Stimulated activated CD4-positive, alpha-beta T cell treated with anti-CD3 and anti-CD28 coated beads, TNF-alpha, amount 100 ng/mL, for 24 hours (primary cell): ENCODE measurements at places on chromosomes 7 and 10.

GRCh38 chr10:71981876-71982230 lies 17.7 kb downstream of the CHST3 start:
- no peak for DNase-seq

- peak; percentile 38 for DNase-seq
Observed at GRCh38 chr7:94509264-94509886, at the start of gene CASD1. Gene CASD1, plus strand, starts transcription at chr7:94509809. Its CDS starts 276 bp downstream, at chr7:94510085.

DNA sequence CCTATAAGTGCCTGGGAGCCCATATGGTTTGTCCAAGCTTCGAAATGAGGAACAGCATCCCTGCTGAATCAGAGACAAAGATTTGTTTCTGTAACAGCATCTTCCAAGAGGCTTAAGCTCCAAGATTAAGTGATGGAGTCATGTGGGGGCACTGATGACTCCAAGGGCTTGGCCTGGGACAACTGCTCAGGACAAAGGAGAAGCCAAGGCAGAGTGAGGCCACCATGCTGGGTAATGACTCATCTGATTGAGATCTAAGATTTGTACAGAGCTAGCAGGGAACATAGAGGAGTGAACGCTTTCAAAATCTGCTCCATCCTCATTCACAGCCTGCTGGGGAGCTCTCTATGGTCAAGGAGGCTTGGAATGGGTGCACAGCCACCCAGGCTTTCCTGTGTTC lies 49.3 kb downstream of the C10orf120 start:
- DNase-seq: no peak

GRCh38 chr10:13115832-13116803 lies 16.2 kb downstream of the OPTN start:
- DNase-seq: no peak

DNA sequence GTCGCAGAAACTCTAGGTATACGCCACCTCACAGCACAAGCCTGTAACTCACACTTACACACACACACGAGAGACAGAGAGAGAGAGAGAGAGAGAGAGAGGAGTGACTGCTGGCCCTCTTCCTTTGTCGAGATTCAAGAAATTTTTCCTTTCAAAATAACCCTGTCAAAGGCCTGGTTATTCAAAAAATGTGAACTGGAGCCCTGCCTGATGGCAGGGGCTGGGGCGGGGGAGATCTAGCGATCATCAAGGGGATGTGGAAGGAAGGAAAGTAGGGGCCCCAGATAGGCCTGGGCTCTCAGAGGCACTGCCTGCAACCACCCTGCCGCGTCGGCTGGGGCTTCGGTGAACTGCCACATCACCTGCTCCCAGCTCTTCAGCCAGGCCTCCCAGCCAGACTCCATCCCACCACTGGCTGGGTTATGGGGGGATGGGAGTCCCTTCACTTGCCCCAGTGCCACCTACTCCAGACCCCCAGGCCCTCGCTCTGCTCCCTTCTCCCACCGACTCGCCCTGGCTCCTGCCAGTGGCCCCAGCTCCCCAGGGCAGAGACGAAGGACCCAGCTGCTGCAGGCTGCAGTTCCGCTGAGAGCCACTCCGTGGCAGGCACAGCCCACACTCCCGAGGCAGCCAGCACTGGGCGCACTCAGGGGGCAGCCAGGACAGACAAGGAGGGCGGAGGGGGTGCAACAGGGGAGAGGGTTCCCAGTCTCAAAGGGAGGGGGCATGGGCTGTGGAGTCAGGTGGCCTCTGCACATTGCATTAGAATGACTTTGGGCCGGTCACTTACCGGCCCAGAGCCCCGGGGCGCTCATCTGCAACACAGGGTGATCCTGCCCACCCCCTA lies 15.3 kb downstream of the KCNH2 start:
- DNase-seq: no peak

- DNase-seq: no peak
Observed at GRCh38 chr7:3196629-3197400, 104.2 kb upstream of the SDK1 start.

GRCh38 chr10:123550675-123551096 lies 115.5 kb upstream of the GPR26 start:
- DNase-seq: no peak

GRCh38 chr10:75544993-75545706 lies 113.7 kb downstream of the LRMDA start:
- DNase-seq: no peak

DNA sequence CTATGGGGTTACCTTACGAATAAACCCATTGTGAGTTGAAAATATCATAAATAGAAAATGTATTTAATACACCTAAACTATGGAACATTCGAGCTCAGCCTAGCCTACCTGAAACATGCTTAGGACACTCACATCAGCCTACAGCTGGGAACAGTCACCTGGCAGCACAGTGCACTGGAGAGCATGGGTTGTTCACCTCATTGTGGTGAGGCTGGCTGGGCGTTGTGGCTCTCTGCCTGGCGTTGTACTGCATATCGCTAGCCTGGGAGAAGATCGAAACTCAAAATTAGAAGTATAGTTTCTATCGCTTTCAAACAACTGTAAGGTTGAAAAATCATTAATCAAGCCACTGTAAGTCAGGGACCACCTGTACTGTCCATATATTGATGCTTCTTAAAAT lies 17.3 kb upstream of the HBP1 start:
- no peak for DNase-seq

DNA sequence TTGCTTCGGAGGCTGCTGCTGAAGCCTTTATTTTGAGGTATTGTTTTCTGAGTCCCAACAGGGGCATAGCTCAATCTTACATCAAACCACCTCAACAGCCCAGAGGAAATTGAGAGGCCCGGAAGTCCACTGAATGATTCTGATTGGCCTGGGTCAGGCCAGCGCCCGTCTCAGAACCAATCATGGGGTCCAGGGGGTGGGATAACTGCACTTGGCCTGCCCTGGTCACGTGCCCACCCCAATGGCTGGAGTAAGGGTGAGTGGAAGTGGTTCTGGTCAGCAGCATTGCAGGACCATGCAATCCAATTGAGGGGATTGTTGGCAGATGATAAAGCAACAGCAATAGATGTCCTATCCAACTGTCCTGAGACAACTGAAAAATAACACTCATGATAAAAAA lies 190.6 kb downstream of the HERPUD2 start:
- no peak for DNase-seq

DNA sequence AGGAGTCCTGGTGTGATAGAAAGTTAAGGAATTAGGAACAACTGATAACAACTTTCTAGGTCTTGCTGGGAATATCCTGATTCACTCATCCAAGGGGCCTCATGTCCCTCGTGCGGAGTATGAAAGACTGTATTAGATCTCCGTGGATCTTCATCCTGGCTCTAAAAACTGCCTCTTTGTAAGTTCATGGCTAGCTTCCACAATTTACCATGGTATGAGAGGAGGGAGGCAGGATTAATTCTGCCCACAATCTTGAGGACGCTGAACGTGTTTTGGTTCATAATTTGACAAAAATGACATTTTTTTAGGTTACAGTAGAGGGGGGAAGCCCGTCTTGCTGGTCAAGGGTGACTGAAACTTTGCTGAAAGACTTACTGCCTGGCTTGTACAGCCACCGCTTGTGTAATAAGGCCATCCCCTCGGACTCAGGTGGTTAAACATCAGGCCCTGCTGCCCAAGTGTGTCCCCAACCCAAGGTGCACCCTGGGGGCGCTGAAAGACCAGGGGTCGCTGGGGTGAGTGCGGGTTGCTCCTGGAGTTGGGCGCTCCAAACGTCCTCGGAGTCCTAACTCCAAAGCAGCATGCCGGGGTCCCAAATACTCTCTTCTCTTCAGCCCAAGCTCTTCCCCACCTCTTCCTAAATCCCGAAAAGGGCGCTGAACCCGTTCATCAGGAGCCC lies 733 bp downstream of the HIBADH start:
- no peak for DNase-seq

GRCh38 chr10:44878706-44879530 lies 32.2 kb upstream of the TMEM72 start:
- peak; percentile 76 for DNase-seq

DNA sequence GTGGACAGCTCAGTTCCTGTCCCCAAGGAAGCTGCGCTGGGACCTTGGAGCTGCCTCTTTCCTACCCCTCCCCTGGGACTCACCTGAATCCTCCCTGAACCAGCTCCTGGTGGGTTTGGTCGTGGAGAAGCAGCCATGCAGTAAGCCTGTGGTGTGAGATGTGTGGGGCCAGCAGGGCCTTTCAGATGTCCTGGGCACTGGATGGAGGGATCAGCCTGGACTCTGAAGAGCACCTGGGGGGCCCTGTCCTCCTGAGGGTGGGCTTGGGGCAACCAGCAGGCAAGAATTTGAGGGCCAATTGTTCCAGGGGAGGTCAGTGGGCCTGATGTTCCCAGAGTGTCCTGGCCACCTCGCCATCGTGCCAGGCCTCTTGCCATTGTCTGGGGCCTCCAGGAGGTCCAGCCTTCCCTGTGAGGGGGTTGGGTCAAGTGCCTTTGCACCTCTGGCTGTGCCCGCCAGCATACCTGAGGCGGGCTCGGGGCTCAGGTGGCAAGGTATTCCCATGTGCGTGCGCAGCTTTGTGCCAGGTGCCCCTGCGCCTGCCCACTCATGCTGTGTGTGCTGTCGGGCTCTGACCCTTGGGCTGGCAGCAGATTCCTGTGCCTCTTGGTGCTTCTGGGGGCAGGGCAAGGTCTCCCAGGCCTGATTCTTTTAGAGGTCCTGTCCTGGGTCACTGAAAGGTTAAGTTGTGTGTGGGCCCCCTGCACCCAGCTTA lies 7.3 kb downstream of the TRIM8 start:
- DNase-seq: no peak

- DNase-seq: no peak
Observed at GRCh38 chr7:28200598-28200997, 20.0 kb upstream of the JAZF1 start.

DNA sequence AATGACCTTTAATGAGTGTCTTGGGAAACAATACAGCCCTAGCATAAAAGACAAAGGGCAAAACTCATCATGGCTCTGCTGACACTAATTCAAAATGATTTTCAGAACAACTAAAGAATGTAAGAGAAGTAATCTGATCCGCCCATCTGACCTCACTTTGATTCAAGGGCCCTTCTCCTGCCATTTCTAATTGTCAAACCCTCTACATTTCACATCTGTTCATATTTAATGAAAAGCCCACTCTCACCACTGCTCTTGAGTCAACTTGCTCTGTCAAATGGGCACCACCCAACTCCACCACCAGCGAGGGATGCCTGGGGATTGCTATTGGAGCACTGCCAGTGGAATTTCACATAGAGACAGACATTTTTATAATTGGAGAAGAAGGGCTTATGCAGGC lies 639.2 kb downstream of the KCNMA1 start:
- no peak for DNase-seq

GRCh38 chr7:47327698-47328391 lies 254.1 kb downstream of the TNS3 start:
- no peak for DNase-seq

- DNase-seq: no peak
Observed at GRCh38 chr7:140145709-140146108, 31.1 kb downstream of the KDM7A start.

GRCh38 chr10:117441812-117442443 lies 66.7 kb upstream of the PDZD8 start:
- no peak for DNase-seq

DNA sequence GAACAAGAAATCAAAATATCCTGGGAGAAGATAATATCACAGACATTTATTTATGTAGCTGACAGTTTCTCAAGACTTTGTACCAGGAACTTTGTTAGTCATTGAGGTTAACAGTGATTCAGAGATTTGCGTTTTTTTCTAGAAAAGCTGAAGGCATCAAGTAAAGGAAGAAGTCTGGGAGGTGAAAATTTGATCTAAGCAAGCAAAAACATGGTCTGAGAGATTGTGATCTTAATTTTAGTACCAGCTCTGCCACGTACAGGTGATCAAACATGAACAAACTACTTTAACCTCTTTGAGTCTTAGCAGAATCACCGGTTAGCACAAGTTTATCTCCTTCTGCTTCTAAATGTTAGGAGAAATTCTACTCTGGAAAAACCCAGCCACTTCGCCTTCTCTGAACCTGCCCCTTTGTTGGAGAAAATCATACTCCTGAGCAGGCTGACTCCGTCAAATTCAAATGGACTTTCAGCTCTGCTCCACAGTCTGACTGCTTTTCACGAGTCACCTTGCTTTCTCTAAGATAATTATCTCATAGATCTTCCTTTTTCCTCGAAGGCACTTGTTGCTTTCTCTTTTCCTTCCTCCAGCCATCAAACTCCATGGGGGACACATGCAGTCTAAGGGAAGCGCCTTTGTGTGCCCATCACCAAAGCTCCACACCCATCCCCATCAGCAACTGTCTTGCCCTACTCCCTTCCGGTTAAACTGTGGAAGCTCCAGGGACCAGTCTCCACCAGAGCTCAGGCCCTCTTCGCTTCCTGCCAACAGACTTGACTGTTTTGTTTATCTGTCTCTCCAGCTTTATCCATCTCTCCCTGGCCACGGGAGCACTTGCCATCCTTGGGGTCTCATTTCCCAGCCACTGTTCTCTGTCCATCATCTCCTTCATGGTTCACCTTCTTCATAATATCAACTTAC lies 86.3 kb downstream of the PRKCQ start:
- no peak for DNase-seq

- DNase-seq: no peak
Observed at GRCh38 chr7:151992375-151992774, 33.1 kb upstream of the GALNT11 start.

- no peak for DNase-seq
Observed at GRCh38 chr7:2472739-2473138, 3.5 kb downstream of the GRIFIN start.

- DNase-seq: no peak
Observed at GRCh38 chr7:121562259-121562658, 166.2 kb upstream of the FAM3C start.

DNA sequence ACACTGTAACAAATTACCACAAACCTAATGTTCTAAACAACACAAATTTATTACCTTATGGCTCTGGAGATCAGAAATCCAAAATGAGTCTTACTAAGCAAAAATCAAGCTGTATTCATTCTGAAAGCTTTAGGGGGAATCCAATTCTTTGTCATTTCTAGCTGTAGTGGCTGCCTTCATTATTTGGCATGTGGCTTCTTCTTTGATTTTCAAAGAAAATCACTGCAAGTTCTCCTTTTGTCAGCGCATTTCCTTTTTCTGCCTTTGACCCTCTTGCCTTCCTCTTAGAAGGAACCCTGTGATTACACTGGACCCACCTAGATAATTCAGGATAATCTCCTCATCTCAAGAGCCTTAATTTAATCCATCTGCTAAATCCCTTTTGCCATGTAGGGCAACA lies 36.9 kb downstream of the ZPBP start:
- DNase-seq: no peak

- DNase-seq: no peak
Observed at GRCh38 chr7:100102950-100103840, 1.8 kb downstream of the AP4M1 start.

- no peak for DNase-seq
Observed at GRCh38 chr7:143381427-143382125, 431 bp downstream of the ZYX start.

DNA sequence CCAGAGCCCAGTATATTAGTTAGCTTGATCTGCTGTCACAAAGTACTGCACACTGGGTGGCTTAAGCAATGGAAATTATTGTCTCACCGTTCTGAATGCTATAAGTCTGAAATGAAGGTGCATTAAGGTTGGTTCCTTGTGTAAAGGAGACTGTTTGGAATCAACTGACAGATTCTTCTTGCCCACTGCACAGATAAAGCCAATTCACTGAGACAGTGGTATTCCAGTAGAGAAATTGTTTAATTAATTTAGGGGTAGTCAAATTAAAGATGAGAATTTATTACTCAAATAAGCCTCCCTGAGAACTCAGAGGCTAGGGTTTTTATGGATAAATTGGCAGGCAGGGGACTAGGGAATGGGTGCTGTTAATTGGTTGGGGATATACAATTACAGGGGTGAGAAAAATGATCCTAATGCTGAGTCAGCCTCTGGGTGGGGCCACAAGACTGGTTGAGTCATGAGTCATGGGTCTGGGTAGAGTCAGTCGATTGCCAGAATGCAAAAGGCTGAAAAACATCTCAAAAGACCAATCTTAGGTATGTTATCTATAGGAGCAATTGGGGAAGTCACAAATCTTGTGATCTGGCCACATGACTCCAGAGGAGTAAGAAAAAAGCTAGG lies 23.5 kb upstream of the SAMD9L start:
- DNase-seq: no peak
